ENCODE measurements at places on chromosomes 5 and 9. TPM values are rescaled to one million over a fixed set of nuclear protein-coding genes. Genes with fewer than 3 reads are reported as not detected.

DNA sequence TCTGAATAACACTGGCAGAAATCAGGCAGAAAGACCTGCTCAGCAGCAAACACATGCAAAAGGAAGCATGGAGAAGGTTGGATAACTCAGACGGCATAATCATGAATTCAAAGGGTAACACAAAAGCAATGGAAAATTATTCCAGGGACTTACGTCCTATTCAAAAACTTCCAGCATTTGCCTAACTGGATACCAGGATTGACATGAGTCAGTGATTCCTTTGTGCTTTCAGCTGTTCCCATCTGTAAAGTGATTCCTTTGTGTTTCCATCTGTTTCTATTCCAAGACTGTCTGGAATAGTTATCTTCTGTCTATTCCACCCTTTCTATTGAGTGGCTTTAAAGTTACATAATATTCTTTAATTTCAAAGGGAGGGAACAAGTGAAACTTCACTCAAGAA lies 1361.7 kb upstream of the CDH9 start:
- DNase-seq, result no peak

The PCDHA12 gene
- total RNA-seq, result not detected

The GAS1 gene
- 0.35 TPM for total RNA-seq

The SCAMP1 gene
- 16.9 TPM for total RNA-seq
